Stimulated activated naive CD4-positive, alpha-beta T cell treated with Interleukin-2 at 50 U/mL for 16 hours (primary cell): ENCODE measurements at places on chromosomes 6 and 20.

- DNase-seq, result no peak
Measured at GRCh38 chr20:44136579-44137265, 50.3 kb downstream of the JPH2 start.

GRCh38 chr20:6341491-6341890 is 218.7 kb upstream of the FERMT1 start:
- DNase-seq, result no peak

DNA sequence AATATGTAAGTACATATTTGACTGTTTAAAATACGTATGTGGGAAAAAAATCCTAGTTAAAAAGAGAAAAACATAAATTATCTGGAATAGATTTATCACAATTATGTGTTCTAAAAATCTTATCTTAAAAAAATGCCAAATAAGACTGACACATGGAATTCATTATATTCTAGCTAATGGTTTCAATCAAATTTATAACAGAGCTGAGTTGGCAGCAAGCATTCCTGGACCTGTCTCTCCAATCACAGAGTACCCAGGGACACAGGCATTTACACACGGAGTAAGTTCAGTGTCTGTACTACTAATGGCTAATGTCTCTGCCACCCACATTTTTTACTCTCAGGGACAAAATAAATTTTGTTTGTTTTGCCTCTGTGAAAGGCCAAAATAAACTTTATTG is 122.3 kb downstream of the RPS12 start:
- no peak for DNase-seq

- no peak for DNase-seq
Measured at GRCh38 chr20:61560361-61560853, 308.3 kb downstream of the CDH4 start.

DNA sequence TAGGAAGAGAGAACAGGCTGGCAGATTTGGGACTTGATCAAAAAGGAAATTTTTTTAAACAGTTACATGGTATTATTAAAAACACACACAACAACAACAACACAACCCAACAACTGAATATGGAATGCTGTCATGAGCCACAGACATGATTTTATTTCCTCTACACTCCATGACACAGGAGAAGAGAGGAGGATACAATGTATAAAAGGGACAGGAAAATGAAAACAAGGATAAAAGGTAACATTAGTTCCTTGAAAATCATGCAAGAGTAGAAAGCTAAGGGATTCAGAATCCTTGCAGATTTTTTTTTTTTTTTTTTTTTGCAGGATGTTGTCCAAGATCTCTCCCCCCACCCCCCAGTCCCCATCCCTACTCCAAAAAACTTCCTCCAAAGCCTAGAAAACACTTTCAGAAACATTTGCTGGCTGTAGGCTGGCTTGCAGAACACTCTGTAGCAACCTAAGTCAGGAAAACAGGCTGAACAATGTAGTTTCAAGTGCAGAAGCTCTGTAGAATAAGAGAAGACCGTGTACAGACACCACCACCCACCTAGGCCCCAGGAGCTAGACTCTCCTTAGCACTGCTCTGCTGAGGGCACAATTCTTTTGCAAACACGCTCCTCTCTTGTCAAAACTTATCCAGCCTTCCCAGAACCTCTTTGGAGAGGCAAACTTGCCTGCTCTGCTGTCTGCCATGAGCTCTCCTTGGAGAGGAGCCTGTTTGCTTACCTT is 845 bp downstream of the ZMYND8 start:
- DNase-seq, result no peak

DNA sequence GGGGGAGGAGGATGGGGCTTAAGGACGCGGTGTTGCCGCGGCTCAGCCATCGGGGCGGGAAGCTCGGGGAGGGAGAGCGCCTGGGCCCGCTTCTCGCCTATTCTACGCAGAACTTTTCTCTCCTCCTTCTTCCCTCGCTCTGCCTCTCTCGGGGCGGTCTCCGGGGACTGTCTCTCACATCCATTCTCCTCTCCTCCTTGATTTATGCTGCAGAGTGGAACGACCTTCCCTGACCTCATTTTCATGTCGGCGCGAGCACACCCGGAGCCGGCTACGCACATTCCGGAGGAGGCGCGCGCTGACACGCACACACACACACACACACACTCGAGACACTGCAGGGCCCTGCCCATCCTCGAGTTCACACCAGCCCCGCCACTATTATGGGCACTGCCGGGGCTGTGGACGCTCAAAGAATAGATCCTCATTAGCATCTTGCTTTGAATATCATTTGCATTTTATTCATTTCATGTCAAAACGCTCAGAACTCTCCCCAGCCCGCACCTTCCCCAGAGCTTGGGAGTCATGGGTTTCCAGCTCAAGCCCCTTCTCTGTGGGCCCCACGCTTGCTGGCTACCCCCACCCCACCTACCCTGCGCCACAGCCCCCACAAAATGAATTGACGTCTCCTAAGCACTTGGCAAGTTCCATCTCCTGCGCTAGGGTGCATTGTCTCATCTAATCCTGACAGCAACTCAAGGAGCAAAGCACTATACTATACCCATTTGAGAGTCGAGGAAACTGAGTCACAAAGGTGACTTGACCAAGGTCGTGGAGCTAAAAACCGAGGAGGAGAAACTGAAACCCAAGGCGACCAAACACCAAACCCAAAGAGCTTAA is 36.8 kb downstream of the NCR2 start:
- DNase-seq, result no peak

- no peak for DNase-seq
Measured at GRCh38 chr6:153117986-153118879, 12.8 kb downstream of the RGS17 start.

GRCh38 chr20:38591474-38592410 is 9.9 kb upstream of the ARHGAP40 start:
- DNase-seq, result no peak

DNA sequence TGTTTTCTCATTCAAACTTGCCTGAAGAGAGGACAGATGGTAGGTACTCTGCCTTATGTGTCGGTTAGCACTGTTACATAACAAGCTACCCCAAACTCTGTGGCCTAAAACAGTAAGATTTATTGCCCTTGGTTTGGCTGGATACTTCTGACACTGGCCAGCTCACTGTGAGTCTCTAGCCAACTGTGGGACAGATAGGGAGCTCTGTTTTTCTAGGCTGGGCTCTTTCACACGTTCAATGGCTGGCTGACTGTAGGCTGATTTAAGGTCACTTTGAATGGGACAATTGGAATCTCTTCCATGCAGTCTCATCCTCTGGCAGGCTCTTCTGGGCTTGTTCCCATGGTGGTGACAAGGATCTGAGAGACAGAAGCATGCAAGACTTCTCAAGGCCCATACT is 39.4 kb upstream of the JAG1 start:
- DNase-seq, result no peak

DNA sequence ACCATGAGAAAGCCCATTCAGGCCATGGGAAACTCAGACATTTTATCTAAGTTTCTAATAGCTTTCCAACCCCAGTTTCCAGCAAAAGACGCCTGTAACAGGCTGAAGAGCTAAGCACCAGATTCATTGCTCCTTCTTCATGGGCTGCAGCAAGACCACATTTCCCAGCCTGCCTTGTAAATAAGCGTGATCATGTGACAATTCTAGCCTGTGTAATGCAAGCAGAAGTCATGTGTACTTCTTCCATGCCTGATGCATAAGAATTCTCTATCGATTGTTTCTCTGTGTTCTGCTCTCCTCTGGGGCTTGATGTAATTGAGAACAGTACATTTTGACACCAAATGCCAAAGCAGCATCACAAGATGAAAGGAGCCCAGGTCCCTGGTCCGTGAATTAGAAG is 6.8 kb downstream of the PCSK2 start:
- no peak for DNase-seq

GRCh38 chr6:165847407-165848085 is 184.5 kb upstream of the PDE10A start:
- no peak for DNase-seq

- no peak for DNase-seq
Measured at GRCh38 chr6:25220857-25221256, 58.3 kb upstream of the CARMIL1 start.

GRCh38 chr6:34331371-34332050 is 61.0 kb downstream of the NUDT3 start:
- DNase-seq, result no peak

- DNase-seq, result no peak
Measured at GRCh38 chr6:108407904-108408827, 113.3 kb downstream of the AFG1L start.

GRCh38 chr6:166655251-166655650 is 28.2 kb upstream of the RPS6KA2 start:
- DNase-seq, result no peak

DNA sequence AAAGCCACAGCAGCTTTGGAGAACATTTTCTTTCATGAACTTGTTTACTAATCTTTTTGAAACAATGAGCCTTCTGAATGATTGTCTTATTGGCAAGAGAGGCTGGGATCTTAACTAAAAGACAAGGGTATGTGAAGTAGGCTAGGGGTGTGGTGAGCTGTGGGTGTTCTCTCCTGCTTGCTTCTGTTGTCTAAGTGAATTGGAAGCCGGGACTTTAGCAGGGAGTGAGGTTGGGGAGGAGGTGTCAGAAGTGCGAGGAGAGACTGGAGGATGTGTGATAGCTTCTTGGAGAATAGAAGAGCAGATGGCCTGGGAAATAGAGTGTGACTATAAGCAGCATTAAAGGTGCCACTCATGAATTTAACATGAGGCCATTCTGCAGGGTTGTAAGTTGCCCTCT is 562.8 kb downstream of the UTRN start:
- no peak for DNase-seq

DNA sequence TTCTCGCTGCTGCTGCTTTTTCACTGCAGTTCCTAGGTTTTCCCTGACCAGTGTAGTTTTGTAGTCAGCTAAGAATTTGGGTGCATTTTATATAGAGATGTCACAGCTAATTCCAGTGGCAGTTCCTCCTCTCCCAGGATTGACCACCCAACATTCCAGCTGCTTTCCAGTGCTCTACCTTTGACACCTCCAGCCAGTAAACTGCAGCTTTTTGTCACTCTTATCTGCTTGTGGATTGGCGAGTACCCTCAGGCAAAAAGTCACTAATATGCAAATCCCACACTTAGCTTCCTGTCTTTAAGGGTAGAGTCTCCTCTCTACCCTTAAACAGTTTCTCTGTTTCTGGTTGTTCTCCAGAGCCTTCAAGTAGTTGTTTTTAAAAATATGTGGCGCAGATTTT is 146.9 kb upstream of the KCNG1 start:
- DNase-seq, result no peak

- DNase-seq, result no peak
Measured at GRCh38 chr6:163944897-163945296, 530.4 kb downstream of the QKI start.

- DNase-seq, result no peak
Measured at GRCh38 chr20:58179083-58179431, 49.4 kb downstream of the ANKRD60 start.

- DNase-seq, result no peak
Measured at GRCh38 chr6:79404261-79404660, 133.0 kb downstream of the LCA5 start.

DNA sequence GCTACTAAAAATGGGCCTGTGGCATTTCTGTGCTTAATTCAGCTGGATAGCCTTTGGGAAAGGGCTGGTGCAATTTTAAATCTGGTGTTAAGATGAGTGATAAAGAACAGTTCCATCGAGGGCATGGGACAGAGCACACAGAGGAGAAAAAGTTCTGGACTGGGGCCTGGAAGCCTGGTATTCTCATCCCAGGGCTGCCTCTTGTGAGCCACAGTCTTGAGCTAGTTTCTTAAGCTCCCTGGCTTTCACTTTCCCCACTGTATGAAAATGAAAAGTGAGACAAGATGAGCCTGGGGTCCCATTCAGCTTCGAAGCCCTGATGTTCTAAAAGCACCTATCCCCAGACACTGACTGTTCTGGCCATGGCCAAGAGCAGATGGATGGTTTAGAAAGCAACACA is 14.3 kb upstream of the LAMA4 start:
- DNase-seq, result no peak

- no peak for DNase-seq
Measured at GRCh38 chr6:169157197-169158148, 96.2 kb downstream of the THBS2 start.

GRCh38 chr6:53029761-53030160 is 34.7 kb upstream of the GSTA4 start:
- DNase-seq, result no peak
